Activated CD4-positive, alpha-beta T cell treated with anti-CD3 and anti-CD28 coated beads, Interleukin-2, amount 10 ng/mL, durations not matched to agents 24 days and 14 days (primary cell): ENCODE measurements at places on chromosomes 1 and 21. TPM values are rescaled to one million over a fixed set of nuclear protein-coding genes. Genes with fewer than 3 reads are reported as not detected.

Gene ASCL5
- total RNA-seq: not detected in 2 replicates

Gene TSSK3
- total RNA-seq: 1.0 and 2.3 TPM in 2 replicates

Gene EIF3I
- 304 and 341 TPM in 2 replicates for total RNA-seq

Gene EFCAB14
- total RNA-seq: 63.9 and 70.4 TPM in 2 replicates

Gene GNAT2
- 0.33 TPM in 2 replicates for total RNA-seq

Gene CFHR4
- total RNA-seq: not detected in 2 replicates

Gene TFAP2E
- total RNA-seq: 0.38 and 0.49 TPM in 2 replicates
